ENCODE measurements at places on chromosomes 7 and 10. TPM values are rescaled to one million over a fixed set of nuclear protein-coding genes. Genes with fewer than 3 reads are reported as not detected.

DNA sequence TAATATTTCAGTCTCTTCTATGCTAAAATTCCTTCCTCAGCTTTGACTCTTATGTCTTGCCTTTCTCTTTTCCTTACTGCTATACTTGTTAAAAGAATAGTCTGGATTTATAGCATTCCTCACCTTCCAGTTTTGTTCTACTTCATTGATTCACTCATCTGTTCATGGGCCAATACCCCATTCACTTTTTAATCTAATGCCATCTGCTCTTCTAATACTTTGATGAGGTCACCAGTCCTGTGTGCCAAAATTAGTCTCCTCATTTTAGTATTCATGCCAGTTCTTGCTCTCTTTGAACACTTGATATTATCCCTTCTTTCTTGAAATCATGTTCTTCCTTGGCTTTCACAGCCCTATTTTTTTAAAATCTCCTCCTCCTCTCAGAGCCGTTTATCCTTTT is 19.3 kb downstream of the STK17A start:
- no peak for DNase-seq

GRCh38 chr7:125876431-125876830 is 946.8 kb upstream of the POT1 start:
- DNase-seq = no peak

DNA sequence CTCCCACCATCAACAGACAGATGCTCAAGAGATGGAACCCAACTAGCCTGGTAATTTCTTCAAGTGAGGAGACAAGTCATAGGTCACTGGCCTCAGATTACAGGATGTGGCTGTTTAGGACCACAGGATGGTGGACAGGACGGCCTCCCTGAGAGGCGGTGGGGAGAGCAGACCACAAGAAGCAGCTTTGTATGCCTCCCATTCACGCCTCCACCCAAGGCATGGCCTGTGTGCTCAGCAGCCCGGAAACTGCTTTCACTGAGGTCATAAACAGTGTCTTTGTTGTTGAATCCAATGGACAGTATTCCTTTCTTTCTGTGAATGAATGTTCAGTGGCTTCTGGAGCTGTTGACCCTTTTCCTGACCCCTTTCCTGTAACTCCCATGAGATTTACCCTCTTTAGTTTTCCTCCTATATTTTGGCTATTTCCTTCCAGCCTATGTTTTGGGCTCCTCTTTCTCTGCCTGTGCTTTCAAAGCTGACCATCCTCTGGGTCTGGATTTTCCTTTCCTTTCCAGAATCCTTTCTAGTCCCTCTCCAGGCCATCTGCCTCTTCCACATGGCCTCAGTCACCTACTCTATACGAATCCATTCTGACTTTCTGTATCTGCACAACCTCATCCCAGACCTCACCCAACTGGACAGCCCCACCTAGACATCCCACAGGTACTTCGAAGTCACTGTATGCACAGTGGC is 32.4 kb upstream of the INPP5F start:
- DNase-seq = no peak

The NODAL gene
- total RNA-seq = not detected

DNA sequence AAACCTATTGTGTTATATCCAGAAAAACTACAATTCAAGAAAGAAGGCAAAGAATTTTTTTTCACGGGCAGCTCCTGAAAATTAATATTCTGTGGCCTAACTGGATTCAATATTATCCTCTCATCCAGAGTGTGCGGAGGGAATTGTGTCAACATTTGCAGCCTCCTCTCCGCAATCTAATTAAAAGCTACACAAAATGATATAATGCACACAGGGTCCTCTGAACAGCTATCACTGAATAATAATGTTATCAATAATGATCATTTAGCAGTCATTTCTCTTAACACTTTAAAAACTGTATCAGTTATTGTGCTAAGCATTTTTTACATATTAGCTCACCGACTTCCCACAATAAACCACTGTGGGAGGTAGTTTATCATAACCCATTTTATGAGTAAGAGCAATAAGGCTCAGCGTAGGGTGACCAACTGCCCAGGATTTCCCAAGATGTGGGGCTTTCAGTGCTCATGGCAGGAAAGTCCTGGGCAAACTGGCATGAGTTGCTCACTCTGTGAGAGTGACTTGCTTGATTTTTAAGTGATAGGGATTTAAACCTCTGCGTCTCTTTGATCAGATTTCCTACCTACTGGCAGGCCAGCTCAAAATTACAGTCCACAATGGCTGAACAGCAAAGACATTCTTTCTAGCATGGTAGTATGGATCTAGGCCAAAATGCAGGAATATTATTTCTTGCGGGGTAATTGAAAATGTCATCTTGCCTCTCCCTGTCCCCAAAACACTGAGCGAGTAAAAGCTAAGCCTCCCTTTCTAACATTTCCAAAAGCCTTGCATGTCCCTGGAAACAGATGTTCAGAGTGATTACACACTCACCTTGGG is 65.7 kb downstream of the AOAH start:
- no peak for DNase-seq

The GNAT3 gene
- not detected for total RNA-seq

The LRIT1 gene
- total RNA-seq = not detected

The OR2A42 gene
- total RNA-seq = not detected

The HGF gene
- total RNA-seq = 1.5 TPM

The EPHA1 gene
- total RNA-seq = not detected

DNA sequence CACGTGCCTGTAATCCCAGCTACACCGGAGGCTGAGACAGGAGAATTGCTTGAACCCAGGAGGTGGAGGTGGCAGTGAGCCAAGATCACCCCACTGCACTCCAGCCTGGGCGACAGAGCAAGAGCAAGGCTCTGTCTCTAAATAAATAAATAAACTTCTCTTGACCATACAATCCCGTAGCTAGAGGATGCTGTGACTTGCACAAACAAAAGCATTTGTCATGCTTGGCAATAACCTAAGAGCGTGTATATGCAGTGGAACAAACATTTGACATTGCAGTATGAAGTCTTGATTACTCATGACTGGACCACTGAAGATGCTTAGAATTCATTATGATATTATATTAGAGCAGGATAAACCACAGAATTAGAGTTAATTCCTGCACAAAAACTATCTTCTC is 1.4 kb upstream of the C7orf57 start:
- no peak for DNase-seq

- no peak for DNase-seq
Observed at GRCh38 chr10:11112718-11113117, 95.0 kb downstream of the CELF2 start.

- no peak for DNase-seq
Observed at GRCh38 chr10:104080762-104081161, 4.9 kb downstream of the COL17A1 start.

DNA sequence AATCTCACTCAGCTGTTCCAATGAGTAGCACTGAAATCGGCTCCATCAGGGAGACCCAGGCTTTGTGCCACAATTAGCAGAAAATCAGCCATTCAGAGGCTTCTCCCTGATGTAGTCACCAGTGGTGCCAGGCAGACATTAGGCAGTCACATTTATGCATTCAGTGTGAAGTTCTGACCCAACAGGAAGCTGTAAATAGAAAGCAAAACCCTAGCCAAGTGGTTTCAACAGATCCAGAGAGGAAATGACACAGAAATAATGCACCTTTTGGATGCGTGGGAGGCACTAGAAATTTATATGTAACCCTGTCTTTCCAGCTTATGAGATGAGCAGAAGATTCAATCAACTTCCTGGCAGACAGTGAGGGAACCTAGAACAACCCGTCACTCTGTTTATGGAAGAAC is 186.4 kb downstream of the PDE1C start:
- DNase-seq = no peak

DNA sequence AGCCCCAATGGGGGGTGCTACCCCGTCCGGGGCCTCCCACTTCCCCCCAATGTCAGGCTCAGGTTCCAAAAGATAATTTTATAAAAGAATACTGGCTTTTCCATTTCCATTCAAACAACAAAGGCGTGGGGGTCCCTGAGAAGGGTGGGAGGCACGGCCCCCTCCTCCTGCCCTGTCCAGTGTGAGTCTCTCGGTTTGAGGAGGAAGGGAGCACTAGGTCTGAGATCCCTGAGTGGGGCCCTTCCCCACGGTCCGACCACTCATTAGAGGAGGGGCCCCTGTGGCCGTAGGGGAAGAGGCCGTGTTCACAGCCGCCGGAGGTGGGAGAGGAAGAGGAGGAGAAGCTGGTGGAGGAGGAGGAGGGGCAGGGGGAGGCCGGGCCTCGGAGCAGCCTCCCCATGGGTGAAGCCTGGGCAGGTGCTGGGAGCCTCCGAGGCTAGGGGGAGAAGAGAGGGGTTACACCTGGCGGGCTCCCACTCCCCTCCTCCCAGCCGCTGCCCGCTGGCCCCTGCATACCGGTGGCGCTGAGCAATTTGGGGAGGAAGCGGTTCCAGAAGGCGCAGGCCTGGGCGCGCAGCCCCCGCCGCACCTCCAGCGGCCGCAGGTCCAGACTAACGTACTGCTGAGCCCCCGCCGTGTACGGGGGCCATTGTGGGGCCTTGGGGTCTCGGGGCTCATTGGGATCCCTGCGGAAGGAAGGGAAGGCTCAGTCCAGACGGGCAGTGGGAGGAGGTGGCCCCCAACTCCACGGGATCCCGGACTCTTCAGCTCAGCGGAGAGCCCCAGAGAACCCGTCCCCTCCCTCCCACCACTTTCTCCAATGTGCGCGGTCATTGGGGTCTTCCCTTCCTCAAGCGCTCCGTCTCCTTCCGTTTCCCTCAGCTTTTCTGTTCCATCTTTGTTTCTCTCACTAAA is 1.4 kb upstream of the UFSP1 start:
- DNase-seq = no peak

DNA sequence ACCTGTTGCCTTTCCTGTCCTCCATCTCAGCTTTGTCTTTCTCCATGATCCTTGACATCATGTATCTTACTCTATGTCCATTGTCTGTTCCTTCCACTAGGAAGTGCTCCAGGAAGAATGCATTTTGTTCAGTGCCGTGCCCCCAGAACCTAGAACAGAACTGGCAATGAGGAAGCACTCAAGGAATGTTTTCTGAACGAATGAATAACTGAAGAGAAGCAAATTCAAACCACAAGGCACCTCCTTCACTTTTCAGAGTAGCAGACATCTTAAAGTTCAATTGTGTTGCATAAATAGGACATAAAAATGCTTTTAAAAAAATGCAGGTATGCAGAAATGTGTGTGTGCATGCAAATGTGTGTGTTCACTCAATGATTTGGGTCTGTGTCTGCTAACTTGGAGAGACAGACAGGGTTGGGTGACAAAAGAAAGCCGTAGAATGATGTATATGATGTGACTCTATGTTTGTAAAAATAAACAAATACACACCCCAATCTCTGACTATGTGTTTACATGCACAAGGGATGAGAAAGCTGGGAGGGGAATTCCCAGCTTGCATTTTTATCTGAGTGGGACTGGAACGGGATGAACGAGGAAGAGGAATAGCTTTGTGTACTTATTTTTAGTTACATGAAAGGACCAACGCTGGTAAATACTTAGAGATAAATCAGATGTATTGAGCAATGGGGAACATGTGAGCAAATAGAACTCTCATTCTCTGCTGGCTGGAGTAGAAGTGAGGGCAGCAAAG is 237.7 kb downstream of the FANK1 start:
- DNase-seq = no peak

DNA sequence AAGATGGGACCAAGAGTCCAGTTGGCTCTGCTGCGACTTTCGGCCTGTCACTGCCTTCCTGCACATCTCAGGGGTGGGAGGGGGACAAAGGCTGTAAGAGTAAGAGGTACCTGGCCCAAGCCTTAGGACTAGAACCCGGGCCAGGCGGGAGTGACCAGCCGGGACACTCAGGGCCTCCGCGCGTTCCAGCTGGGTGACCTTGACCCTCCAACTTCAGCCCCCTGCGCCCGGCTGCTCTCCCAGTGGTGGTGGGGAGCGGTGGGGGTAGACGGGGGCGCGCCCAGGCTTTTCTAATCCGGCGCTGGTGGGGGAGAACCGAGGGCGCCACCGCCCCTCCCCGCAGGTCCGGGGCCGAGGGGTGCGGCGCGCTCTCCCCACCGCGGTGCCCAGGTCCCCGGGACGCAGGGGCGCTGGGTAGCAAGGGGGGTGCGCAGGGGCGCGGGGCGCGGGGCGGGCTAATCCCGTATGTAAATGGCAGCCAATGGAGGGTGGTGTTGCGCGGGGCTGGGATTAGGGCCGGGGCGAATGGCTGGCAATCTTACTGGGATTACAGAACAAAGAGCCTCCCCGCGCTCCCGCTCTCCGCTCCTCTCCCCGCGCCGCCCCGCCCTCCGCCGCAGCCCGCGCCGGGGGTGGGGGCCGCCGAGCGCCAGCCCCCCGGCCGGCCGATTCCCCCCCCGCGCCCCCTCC is at the start of gene GTF2IRD1:
TSS of gene GTF2IRD1 (plus strand) at position 585 of the 690 bp plus-strand sequence. CDS start 54,175 bp downstream, outside the sequence.
- peak; percentile 71 for DNase-seq

The GIMAP2 gene
- total RNA-seq = 3.3 TPM

DNA sequence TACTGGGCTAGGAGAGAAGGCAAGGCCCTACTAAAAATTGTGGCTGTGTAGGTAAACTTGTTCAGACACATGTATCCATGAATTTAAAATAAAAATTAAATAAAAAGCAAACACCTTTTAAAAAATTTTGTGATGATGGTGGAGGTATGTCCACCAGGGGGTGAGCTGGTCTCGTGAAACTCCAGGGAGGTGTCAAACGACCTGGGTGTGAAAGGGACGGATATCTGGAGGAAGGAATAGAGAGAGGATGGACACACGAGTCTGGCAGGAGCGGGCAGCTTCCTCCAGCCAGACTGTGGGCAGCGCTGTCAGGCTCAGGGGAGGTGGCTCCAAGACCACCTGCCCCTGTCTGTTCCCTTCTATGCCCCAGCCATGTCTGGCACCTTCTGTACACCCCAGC is 34.8 kb upstream of the DMBT1 start:
- no peak for DNase-seq

Data from gastrocnemius medialis (tissue), 4 donors.